PC-3 (cell line): ENCODE measurements at places on chromosomes 5 and 9. TPM values are rescaled to one million over a fixed set of nuclear protein-coding genes. Genes with fewer than 3 reads are reported as not detected.
A peak's percentile ranks its signal among the peaks of the same experiment; 100 is the strongest.

Gene MEF2C
- 4.4 and 8.0 TPM in 2 replicates for total RNA-seq

Gene UGCG
- 27.0 and 29.4 TPM in 2 replicates for total RNA-seq

Gene TPRN
- total RNA-seq, result 11.3 and 14.7 TPM in 2 replicates

Gene HACD4
- not detected in 2 replicates for total RNA-seq

Gene MEIKIN
- not detected in 2 replicates for total RNA-seq

Gene SERF1B
- 52.0 and 59.6 TPM in 2 replicates for total RNA-seq

Gene SNX18
- 14.3 and 16.5 TPM in 2 replicates for total RNA-seq

Gene PAEP
- not detected in 2 replicates for total RNA-seq

Gene PCDHA3
- not detected in 2 replicates for total RNA-seq

GRCh38 chr5:133356984-133357421, 255.3 kb downstream of the FSTL4 start:
- H3K27ac ChIP-seq, result no peak overlapping the region
- no peaks in the 10 kb centered on the region for H3K4me1 ChIP-seq
- H3K27me3 ChIP-seq, result no peaks in the 10 kb centered on the region
- no peak for DNase-seq
- H3K4me3 ChIP-seq, result no peak overlapping the region

GRCh38 chr9:89781838-89782540, 177.2 kb downstream of the GADD45G start:
- no peak overlapping the region for H3K27ac ChIP-seq
- H3K27me3 ChIP-seq, result peaks cover 45% of the 10 kb centered on the region
- no peak overlapping the region for H3K4me3 ChIP-seq
- no peaks in the 10 kb centered on the region for H3K4me1 ChIP-seq
- no peak for DNase-seq

DNA sequence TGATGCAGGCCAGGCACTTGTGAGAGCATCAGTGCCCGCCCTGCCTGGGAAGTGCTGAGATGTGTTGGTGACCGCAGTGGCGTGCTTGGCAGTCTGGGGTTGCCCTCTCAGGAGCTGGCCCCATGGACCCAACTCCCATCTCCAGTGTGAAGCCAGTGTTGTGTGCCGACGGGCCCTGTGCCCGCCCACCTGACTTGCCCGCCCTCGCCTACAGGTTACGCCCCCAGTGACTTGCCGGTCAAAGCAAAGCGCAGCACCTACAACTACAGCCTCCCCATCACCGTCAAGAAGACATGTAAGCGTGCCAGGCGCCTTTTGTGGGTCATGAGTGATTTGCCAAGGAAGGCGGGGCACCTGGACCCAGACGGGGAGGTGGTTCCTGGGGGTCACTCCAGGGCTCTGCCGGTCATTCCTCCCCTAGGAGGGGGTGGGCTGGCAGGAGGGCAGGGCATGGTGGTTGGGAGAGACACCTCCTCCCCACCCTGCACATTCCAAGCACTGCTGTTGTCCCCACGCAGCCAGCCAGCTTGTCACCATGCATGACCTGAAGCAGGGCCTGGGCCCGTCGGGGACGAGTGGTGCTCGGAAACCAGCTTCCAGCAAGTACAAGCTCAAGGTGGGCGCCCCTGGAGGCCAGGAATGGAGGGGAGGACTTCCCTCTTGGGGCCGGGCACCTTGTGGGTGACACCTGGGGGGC, 7.4 kb upstream of the CEL start:
- no peak overlapping the region for H3K4me3 ChIP-seq
- H3K27me3 ChIP-seq, result no peaks in the 10 kb centered on the region
- no peak for DNase-seq
- H3K4me1 ChIP-seq, result no peaks in the 10 kb centered on the region

DNA sequence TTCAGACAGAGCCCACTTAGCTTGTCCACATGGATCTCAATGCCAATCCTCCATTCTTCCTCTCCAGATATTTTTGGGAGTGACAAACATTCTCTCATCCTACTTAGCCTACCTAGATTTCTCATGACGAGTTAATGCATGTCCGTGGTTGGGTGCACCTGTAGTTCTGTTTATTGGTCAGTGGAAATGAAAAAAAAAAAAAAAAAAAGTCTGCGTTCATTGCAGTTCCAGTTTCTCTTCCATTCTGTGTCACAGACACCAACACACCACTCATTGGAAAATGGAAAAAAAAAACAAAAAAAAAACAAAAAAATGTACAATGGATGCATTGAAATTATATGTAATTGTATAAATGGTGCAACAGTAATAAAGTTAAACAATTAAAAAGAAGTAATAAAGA, 59.0 kb downstream of the BASP1 start:
- peaks cover 36% of the 10 kb centered on the region for H3K36me3 ChIP-seq
- no peaks in the 10 kb centered on the region for H3K27me3 ChIP-seq
- no peak overlapping the region for H3K4me3 ChIP-seq
- no peak overlapping the region for H3K27ac ChIP-seq
- no peak for DNase-seq
- H3K4me1 ChIP-seq, result no peaks in the 10 kb centered on the region

DNA sequence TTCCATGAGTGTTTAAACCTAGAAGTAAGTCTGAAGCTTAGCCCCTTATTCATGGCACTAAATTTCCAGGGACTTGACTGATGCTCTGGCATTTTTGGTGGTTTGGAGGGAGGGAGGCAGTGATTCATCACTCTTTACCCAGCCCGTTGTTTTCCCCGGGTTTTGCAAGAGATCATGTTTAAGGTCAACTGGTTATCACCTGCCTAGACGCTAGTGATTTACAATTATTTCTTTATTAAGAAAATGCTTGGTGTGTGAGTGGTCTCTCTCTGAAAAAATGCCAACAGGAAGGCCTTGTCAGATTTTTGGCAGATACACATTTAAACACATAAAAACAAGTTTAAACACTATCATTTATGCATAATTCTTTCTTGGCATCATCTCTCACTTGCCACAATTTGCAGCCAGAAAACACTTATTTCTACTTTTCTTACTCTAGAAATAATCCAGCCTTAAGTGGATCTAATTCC, 737.9 kb upstream of the ZNF608 start:
- no peaks in the 10 kb centered on the region for H3K27me3 ChIP-seq
- peak overlapping the region; percentile 58 for H3K4me3 ChIP-seq
- peak; percentile 76 for DNase-seq

GRCh38 chr9:16426716-16427115, 443.8 kb downstream of the BNC2 start:
- peaks cover 15% of the 10 kb centered on the region for H3K4me1 ChIP-seq
- DNase-seq, result no peak
- no peaks in the 10 kb centered on the region for H3K27me3 ChIP-seq
- H3K27ac ChIP-seq, result no peak overlapping the region
- H3K36me3 ChIP-seq, result no peaks in the 10 kb centered on the region
- no peak overlapping the region for H3K4me3 ChIP-seq

GRCh38 chr5:30808996-30809395, 384.5 kb upstream of the CDH6 start:
- H3K27me3 ChIP-seq, result no peaks in the 10 kb centered on the region
- DNase-seq, result peak; percentile 20
- H3K4me3 ChIP-seq, result no peak overlapping the region
- no peaks in the 10 kb centered on the region for H3K36me3 ChIP-seq
- no peak overlapping the region for H3K27ac ChIP-seq

DNA sequence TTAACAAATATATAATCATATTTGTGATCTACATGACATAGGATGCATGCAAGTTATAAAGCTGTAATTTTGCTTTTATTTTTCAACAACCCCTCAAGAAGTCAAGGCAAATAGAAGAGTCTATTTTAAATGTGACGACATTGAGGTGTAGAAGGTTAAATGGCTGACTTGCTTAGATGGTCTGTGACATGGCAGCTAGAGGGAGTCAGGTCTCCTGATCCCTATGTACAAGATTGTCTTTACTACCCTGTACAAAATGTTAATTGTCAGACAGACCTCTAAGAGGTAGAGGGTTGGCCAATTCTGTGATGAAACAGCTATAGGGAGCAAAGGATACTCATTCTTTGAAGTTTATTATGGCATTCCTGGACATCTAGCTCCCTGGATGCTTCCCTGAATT, 380.9 kb upstream of the MEF2C start:
- no peak overlapping the region for H3K4me3 ChIP-seq
- H3K27ac ChIP-seq, result no peak overlapping the region
- H3K4me1 ChIP-seq, result peaks cover 17% of the 10 kb centered on the region
- DNase-seq, result no peak

DNA sequence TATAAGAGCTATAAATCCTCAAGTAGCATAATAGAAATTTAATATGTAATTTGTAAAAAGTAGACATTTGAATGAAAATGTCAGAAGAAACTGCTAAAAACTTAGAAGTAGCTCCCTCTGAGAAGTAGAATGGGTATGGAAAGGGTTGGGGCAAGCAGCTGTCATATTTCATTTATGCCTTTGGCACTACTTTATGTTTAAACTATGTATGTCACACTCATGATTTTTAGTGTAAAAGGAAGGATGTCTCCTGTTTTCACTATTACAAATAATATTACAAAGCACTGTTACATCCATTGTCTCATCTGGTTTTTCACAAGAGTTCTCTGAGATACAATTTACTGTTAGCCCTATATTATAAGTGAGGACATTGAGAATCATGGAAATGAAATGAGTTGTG, 96.3 kb upstream of the ZNF462 start:
- no peaks in the 10 kb centered on the region; the same call in 1 of the 2 replicates for H3K36me3 ChIP-seq
- H3K27ac ChIP-seq, result no peak overlapping the region
- H3K4me1 ChIP-seq, result peaks cover 8% of the 10 kb centered on the region; the same call in 1 of the 2 replicates
- H3K27me3 ChIP-seq, result no peaks in the 10 kb centered on the region
- H3K4me3 ChIP-seq, result no peak overlapping the region

DNA sequence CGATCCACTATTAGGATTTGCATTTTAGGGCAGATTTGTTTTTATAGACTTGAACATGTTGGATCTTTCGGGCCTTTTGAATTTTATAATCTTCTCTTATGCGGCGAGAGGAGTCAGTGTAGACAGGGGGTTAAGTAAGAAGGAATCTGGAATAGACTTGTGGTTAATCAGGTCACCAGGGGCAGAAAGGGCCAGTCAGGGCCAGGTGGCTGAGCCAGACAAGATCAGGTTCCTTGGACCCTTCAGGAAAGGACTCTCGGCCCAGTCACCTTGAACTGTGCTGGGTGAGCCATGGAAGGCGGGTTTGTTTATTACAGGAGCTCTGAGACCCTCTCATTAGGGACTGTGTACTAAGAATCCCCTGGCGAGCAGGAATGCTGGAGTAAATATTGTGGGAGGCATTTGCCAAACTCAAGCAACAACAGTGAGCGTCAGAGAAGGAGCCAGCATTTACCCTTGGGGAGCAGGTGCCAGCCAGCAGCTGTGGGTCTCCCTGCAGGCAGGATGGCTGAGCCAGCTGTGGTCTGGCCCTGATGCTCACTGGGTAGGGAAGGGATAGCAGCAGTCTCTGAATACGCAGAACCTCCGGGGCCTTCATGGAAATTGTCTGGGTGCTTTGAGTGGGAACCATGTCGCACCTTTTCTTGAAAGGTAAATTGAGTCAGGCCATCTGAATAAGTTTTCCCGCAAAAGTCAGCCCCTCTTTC, 79.2 kb downstream of the UBE2QL1 start:
- no peaks in the 10 kb centered on the region for H3K36me3 ChIP-seq
- H3K4me3 ChIP-seq, result no peak overlapping the region
- no peaks in the 10 kb centered on the region for H3K4me1 ChIP-seq
- peaks cover 52% of the 10 kb centered on the region for H3K27me3 ChIP-seq
- H3K27ac ChIP-seq, result no peak overlapping the region
- DNase-seq, result no peak

DNA sequence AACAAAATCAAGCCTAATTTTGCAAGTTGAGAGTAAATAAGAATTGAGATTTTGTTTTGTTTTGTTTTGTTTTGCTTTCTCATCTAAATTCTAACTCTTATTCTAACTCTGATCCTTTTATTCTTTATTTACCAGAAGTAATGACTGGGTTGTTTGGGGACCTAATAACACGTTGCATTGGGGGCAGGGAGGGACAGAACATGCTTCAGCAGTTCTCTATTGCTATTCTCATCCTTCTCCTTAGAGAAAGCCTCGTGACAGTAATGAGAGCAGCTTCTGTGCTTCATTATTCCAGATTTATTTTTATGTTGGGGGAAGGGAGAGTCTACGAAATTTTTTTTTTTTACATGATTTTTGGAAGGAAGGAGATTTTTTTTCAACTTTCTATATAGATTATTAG, 21.1 kb downstream of the CPEB4 start:
- H3K27ac ChIP-seq, result no peak overlapping the region
- no peaks in the 10 kb centered on the region for H3K27me3 ChIP-seq
- no peak for DNase-seq
- peaks cover 8% of the 10 kb centered on the region for H3K4me1 ChIP-seq
